ENCODE measurements at places on chromosomes 1 and 21.

DNA sequence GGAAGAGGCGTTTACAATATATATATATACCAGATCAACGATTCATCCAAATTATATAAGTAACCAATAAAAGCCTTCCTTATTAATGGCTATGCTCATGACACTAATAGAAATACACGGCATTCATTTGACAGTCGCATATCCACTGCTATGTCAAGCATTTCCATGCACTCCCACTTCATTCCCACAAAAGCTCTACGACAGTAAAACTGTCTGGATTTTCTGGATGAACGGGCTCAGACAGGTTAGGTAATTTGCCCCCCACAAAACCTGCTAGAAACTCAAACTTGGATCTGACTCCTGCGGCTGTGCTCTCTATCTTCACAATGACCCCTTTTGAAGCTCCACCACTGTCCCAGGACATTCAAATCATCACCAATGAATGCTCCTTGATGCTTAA lies 11.4 kb downstream of the DNAJC11 start:
- H3K4me1 ChIP-seq = no peaks in the 10 kb centered on the region
- DNase-seq = no peak
- no peak overlapping the region for H3K27ac ChIP-seq
- H3K4me3 ChIP-seq = no peak overlapping the region
- no peaks in the 10 kb centered on the region for H3K27me3 ChIP-seq

DNA sequence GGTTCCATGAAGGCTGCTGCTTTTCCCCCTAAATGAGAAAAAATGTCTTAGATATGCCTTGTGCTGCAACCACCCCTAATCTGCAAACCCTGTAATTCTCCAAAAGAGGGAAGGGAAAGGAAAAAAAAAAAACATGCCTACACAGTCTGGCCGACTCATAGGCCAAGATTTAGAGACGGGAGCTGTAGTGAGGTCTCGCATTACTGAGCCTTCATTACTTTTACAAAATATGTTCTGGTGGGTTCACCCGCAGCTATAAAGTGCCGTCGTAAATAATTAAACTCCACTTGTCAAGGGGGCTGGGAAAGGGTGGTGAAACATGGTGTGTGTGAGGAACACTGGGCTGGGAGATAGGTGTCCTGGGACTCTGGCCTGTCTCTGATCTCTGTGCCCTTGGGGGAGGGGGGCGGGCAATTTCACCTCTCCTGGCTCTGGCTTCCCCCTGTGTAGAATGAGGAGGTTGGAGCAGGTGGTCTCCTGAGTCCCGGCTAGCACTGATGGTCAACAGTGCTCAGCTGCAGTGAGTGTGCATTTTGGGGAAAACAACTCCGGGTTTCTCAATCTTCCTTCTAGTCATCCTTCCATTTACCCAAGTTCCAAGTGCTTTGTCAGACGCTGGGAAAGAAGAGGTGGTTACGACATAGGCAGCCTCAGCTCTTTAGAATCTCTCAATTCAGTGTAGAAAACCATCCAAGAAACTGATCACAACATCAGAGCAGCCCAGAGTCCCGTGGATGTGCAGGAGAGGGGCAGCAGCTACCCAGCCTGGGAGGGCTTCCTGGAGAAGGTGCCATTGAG lies 82.3 kb downstream of the ACTL8 start:
- no peaks in the 10 kb centered on the region for H3K4me1 ChIP-seq
- H3K27me3 ChIP-seq = no peaks in the 10 kb centered on the region
- no peak overlapping the region for H3K27ac ChIP-seq
- no peak for DNase-seq

- H3K4me3 ChIP-seq = no peak overlapping the region
- H3K27ac ChIP-seq = no peak overlapping the region
- H3K27me3 ChIP-seq = no peaks in the 10 kb centered on the region
- H3K4me1 ChIP-seq = no peaks in the 10 kb centered on the region
- DNase-seq = no peak
These were observed 564.2 kb upstream of the ZRANB2 start for GRCh38 chr1:71645015-71645414.

GRCh38 chr1:92739669-92740524 lies 45.0 kb downstream of the EVI5 start:
- DNase-seq = no peak
- no peaks in the 10 kb centered on the region for H3K4me1 ChIP-seq
- H3K36me3 ChIP-seq = no peaks in the 10 kb centered on the region

- H3K36me3 ChIP-seq = no peaks in the 10 kb centered on the region
- no peak overlapping the region for H3K4me3 ChIP-seq
- H3K27me3 ChIP-seq = no peaks in the 10 kb centered on the region
These were observed 7.4 kb upstream of the IRF2BP2 start for GRCh38 chr1:234617131-234617985.

DNA sequence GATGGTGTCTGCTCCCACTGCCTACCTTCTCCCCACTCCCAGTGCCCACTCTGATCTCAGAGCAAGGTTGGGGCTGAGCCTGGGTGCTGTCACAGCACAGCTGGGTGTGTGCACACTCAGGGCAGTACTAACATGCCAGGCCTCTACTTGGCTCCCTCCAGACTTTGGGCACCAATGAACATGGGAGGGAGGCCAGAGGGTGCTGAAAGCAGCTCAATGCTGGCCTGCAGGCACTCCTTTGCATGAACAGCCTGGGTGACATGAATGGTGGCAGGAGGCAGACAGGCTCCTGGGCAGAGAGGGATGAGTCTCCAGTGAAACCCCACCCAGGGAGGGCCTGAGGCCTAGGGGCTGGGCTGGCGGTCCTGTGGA lies 25.8 kb upstream of the DENND1B start:
- H3K4me3 ChIP-seq = peak overlapping the region; percentile 0
- H3K27ac ChIP-seq = no peak overlapping the region
- no peaks in the 10 kb centered on the region for H3K36me3 ChIP-seq
- H3K27me3 ChIP-seq = no peaks in the 10 kb centered on the region
- DNase-seq = no peak

DNA sequence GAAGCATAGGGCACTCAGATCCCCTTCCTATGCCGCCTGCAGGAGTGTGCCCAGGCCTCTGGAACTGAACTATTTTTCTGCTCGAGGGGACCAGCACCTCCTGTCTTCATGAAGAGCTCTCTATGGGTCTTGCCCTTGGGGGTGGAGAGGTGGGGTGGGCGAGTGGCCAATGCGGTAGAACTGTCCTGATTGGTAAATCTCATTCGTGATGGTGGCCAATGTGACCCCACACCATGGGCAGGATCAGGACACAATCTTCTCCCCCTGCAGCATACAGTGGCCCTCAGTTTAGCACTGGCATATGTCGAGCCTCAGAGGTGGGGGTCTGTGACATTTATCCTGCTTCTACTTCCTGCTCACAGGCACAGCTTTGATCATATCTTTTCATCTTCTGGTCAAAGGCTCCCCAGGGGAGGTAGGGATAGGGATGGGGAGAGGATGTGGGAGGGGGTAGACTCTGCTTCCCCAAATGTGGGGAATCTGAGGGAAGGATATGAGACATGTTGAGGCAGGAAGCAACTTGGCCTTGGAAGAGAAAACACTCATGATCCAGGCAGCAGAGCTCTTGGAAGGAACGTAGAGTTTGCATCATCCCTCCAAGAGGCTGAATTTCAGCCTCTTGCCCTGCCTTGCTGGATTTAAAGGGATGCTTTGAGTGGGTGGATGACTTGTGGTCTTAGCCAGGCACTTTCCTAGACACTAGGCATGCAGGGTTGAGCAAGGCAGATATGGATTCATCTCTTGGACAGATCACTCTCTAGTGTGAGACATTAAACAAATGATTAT lies 81.8 kb downstream of the LAMC2 start:
- H3K27ac ChIP-seq = no peak overlapping the region
- H3K36me3 ChIP-seq = no peaks in the 10 kb centered on the region
- DNase-seq = no peak

DNA sequence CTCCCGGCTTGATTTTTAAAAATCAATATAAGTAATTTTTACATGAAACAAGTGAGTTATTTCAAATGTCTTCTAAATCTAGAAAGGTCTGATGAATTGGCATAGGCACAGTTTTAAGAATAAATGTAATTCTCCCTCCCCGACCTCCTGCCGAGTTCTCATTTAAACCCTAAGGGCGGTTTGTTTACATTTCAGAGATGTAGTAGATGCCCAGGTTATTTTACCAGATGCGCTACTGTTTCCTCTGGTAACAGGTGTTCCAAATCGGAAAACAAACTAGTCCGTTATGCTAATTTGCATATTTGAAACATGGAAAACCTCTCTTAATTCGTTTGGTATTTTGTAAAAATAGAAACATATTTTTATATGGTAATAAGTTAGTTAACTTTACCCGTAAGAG lies 53.8 kb upstream of the CFAP126 start:
- H3K36me3 ChIP-seq = no peaks in the 10 kb centered on the region
- H3K27ac ChIP-seq = no peak overlapping the region
- H3K27me3 ChIP-seq = no peaks in the 10 kb centered on the region
- no peaks in the 10 kb centered on the region for H3K4me1 ChIP-seq

DNA sequence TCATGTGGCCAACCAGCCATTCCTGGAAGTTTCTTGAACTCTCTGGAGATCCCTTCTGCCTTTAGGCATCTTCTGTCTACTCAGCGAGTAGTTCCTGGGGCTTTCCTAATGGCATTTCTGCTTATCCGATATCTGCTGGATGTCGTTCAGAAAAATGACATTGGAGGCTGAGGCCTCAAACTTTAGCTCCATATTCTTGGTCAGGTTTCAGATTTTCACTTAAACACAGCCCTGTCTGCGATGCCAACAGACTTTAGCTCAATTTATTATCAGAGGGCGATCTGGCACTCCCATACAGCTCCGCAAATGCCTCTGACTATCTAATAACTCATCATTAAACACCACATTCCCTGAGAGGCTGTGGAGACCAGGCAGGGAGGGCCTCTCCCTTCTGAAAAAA lies 46.3 kb upstream of the ETS2 start:
- H3K4me1 ChIP-seq = no peaks in the 10 kb centered on the region
- H3K27ac ChIP-seq = no peak overlapping the region
- H3K27me3 ChIP-seq = no peaks in the 10 kb centered on the region
- no peak for DNase-seq
- H3K36me3 ChIP-seq = no peaks in the 10 kb centered on the region

- DNase-seq = no peak
- H3K36me3 ChIP-seq = no peaks in the 10 kb centered on the region
- peak overlapping the region; percentile 89 for H3K27ac ChIP-seq
- peak overlapping the region; percentile 79 for H3K4me3 ChIP-seq
These were observed 1.6 kb downstream of the TCEA3 start for GRCh38 chr1:23422941-23423340.

DNA sequence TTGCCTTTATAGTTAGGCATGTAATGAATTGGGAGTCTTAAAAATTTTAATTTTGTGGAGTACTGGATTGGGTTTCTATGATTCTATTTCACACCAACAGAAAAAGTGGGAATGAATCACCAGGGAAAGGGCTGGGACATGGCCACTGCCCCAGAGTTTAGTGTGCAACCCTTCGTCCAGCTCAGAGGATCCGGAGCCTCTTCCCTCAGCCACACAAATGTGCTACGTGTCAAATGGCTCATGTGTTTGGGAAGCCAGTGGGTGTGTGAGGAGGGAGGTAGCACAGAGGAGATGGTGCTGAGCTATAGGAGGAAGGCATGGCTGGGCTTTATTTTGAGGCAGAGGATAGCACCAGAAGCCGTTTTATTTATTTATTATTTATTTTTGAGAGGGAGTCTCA lies 247.3 kb downstream of the SIPA1L2 start:
- H3K36me3 ChIP-seq = no peaks in the 10 kb centered on the region
- no peak overlapping the region for H3K27ac ChIP-seq
- no peak overlapping the region for H3K4me3 ChIP-seq

- no peak for DNase-seq
- no peak overlapping the region for H3K4me3 ChIP-seq
- no peak overlapping the region for H3K27ac ChIP-seq
- H3K4me1 ChIP-seq = no peaks in the 10 kb centered on the region
These were observed 9.2 kb upstream of the TRNP1 start for GRCh38 chr1:26984291-26984690.

- DNase-seq = no peak
- no peaks in the 10 kb centered on the region for H3K4me1 ChIP-seq
- no peak overlapping the region for H3K27ac ChIP-seq
- H3K4me3 ChIP-seq = no peak overlapping the region
- H3K27me3 ChIP-seq = no peaks in the 10 kb centered on the region
- peaks cover 6% of the 10 kb centered on the region for H3K36me3 ChIP-seq
These were observed 13.8 kb downstream of the PIP5K1A start for GRCh38 chr1:151211972-151212705.

GRCh38 chr1:216390956-216391355 lies 32.3 kb downstream of the USH2A start:
- H3K36me3 ChIP-seq = no peaks in the 10 kb centered on the region
- H3K4me3 ChIP-seq = no peak overlapping the region
- H3K27ac ChIP-seq = no peak overlapping the region
- no peaks in the 10 kb centered on the region for H3K4me1 ChIP-seq
- no peaks in the 10 kb centered on the region for H3K27me3 ChIP-seq
- DNase-seq = no peak

- no peak overlapping the region for H3K4me3 ChIP-seq
- no peaks in the 10 kb centered on the region for H3K4me1 ChIP-seq
- H3K27ac ChIP-seq = no peak overlapping the region
- H3K27me3 ChIP-seq = no peaks in the 10 kb centered on the region
These were observed 157.3 kb upstream of the RUNX1 start for GRCh38 chr21:35206141-35207125.

Data from liver (tissue), 10 donors.